ENCODE measurements at places on chromosomes 3 and 15.
A peak's percentile ranks its signal among the peaks of the same experiment; 100 is the strongest.

DNA sequence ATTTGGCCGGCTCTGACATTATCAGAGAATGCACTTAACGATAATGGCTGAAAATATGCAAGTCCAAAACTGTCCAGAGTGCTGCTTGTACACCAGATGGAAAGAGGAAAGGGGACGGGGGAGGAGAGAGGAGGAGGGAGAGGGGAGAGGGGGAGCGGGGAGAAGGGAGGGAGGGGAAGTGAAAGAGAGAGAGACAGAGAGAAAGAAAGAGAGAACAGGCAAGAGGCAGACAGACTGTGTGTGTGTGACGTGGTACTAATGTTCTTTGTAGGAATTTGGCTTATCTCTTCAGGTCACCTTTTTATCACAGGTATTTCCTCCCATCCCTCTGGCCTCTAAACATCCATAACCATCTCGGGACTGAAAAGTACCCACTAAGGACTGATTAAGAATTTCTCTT is 75.1 kb upstream of the LMOD3 start:
- no peak for DNase-seq

- DNase-seq, result no peak
Observed at GRCh38 chr15:35693286-35693685, 147.3 kb upstream of the DPH6 start.

GRCh38 chr3:147656023-147656422 is 246.9 kb downstream of the ZIC1 start:
- DNase-seq, result no peak

GRCh38 chr3:10352146-10352911 is 31.4 kb upstream of the SEC13 start:
- DNase-seq, result no peak

- no peak for DNase-seq
Observed at GRCh38 chr15:25742776-25743547, 120.2 kb downstream of the ATP10A start.

DNA sequence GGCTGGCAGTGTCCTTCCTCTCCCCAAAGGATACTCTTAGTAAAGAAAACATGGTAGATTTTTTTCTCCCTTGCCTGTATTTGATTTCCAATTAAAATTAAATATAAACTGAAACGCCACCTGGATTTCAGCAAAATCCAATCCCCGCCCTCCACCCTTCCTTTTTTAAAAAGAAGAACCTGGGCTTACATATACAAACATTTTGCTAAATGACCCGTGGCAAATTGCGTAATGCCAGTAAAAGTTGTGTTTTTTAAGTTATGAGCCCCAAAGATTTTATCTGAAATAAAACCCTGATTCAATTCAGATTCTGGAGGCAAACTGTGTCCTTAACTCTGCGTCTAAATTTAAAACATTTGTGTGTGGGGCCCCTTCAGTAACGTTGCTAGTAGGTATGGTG is 403.0 kb downstream of the FOXP1 start:
- DNase-seq, result no peak

DNA sequence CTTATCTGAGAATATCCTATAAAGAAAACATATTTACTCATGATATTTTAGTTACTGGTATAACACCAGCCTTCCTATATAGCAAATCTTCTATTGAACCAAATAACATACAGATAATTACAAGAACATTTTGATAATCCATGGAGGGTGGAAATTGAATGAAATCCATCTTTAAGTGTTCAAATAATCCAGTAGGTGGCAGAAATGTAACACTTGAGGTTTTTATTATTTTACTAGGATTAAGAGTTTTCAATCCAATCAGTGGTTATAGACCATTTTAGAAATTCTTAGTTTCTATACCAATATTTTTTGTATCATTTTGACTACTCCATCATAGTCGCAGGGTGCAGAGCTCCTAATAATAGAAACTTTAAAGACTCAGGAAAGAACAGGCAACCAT is 101.9 kb upstream of the KCNH8 start:
- no peak for DNase-seq

GRCh38 chr15:84831613-84832012 is 14.5 kb downstream of the ALPK3 start:
- DNase-seq, result no peak

DNA sequence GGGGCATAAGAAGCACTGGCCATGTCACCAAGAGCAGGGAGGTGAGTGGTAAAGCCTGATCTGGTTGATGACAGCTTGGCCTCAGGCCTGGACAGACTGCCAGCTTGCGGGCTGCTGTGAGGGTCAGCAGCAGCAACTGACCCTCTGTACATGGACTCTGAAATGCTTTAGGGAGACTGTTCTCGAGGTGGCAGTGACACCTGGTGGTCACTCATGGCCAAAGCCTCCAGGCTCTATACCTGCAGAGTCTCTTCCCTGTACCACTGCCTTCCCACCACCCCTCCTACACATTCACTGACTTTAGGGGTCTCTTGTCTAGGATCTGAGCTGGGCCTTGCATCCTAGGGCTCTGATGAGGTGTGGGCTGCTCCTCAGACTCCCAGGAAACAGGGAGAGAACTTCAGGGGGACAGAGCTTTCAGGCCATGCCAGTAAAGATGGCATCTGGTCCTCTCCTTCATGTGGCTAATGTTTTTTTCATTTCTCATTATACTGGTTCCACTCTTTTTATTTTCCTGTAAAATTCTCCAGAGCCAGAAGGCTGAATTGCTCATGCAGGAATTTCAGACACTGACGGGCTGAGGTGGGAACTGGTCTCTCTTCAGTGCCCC is 17.2 kb upstream of the TIMP4 start:
- DNase-seq, result peak; percentile 7

DNA sequence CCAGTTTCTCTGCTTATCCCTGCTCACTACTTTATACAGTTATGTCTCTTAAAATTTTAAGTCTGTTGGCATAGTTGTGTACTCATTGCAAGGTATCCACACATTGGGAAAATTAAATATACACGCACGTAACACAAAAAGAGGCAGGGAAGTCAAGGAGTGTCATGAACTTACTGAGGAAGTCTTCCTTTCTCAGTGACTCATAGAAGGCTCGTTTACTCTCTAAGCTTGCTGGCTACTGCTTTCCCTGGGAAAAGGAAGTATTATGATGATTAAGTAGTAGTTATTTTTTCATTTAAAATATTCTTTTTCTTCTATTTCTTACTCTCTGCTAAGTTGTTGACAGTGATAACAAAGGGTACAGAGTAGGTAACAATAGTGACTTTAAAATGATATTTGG is 287.3 kb downstream of the UBE2E2 start:
- no peak for DNase-seq

GRCh38 chr3:151318991-151319390 is 2.4 kb upstream of the GPR87 start:
- DNase-seq, result no peak

DNA sequence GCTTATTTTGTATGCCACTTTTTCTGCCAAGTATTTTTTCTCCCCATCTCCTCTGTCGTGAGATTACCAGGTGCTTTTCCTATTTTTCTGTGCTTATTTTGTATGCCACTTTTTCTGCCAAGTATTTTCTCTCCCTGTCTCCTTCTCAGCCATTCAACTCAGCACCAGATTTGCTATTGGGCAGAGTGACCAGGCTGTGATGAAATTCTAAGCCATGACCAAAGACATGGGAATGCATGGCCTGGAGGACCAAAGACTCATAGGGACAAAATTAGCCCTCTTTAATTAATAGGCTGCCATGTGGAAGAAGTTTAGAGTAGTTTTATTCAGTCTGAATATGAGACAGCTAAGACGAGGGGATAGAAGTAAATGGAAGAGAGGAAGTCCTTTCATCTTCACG is 257.4 kb downstream of the SQOR start:
- no peak for DNase-seq

DNA sequence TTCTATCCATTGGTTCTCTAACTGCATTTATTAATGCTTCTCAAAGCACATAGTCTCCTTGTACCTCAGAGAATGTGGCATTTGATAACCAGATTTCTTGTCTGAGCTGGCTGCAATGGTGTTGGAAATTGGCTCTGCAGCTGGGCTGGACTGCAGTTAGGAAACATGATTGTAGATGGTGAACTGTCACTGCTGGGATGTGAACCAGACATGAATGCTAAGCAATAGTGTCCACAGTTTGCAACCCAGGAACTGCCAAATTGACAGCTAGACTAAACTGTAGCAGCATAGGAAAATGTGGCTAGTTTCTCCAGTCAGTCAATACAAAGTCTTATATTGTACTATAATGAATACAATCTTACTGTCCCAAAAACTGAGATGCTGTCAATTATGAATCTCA is 656.6 kb upstream of the GOLIM4 start:
- no peak for DNase-seq

- no peak for DNase-seq
Observed at GRCh38 chr3:85589145-85589544, 630.4 kb downstream of the CADM2 start.

DNA sequence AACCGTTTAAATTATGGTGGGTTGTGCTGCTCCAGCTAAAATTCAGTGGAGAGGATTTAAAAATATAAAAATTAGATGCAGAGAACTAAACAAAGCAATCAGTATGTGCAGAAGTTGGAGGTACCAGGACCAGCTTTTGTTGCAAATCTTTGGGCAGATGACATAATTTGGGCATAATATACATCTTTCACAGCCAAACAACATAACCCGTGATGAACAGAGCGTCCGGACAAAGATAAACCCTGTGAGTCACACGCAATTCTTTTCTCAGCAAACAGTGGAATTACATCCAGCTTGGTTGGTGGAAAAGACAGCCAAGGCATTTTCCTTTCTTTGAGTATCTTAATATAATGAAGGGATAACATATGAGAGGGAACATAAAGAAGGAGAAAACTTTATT is 419.4 kb upstream of the ADAMTS9 start:
- DNase-seq, result no peak

- DNase-seq, result no peak
Observed at GRCh38 chr3:180142041-180142440, 105.3 kb upstream of the PEX5L start.

DNA sequence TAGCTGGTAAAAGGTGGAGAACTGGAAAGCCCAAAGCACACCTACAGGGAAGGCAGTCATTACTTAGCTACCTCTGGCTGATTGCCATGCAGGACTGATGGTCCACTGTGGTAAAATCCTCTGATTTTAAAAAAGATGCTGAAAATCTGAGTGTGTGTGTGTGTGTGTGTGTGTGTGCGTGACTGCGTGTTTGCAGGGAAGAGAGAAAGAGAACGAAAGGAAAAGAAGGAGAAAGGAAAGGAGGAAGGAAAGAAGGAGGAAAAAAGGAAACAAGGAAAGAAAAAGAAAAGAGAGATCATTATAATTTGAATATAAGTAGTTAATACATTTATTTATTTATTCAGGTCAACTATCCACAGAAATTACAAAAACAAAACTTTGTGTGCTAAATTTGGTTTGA is 488.7 kb upstream of the KCNMB2 start:
- no peak for DNase-seq

DNA sequence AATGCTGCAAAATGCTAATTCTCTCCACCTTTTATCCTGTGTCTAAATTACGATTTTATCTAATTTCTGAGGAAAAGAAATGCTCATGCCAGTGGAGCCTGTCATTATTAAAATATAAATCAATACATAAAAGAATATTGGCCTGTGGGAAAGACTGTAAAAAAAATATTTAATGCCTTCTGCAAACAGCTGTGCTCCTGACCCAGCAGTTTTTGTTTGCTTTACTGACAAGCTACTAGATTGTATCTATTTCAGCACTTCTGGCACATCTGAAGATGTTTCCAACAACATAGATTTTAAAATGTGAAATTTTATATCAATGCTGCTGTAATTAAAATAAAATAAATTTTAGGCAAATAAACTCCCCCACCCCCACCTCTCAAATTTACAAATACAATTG is 493.6 kb upstream of the AGTR1 start:
- DNase-seq, result no peak

- DNase-seq, result no peak
Observed at GRCh38 chr3:140505213-140505612, 172.7 kb upstream of the TRIM42 start.

DNA sequence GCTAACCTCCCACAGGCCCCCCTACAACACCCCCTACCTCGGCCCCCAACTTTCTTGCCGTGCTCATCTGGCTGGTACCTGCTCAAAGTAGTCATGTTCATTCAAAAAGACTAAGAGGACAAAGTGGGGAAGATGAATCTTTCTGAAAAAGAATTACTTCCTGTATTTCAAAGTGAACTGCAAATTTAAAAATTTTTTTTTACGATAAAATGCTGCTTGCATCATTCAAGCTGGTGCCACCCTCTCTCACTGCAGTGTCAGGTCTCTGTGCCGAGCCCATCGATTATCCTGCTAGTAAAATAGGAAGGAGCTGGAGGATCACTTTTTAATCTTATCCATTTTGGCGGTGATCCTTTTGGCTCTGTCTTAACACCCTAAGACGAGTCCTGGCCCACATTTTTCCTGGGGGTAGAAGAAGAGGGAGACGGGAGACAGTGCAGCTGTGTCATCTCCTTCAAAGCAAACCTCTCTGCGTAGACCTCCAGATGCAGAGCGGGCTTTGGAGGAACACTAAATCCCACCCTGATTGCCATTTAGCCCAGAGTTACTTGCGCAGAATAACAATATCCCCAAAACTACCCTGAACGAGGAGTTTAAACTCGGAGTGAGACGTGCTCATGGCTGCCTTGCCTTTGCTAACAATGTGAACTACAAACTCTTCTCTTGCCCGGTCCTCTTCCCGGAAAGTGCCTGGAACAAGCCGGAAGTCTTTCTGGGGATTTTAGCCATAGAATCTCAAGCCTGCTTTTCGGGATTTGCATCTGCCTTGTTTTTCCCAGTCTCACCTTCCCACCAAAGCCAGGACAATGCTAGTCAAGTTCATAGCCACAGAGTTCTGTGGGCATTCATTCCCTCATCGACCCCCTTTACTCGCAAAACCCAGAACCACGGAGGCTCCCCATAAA is 66.2 kb upstream of the CGNL1 start:
- no peak for DNase-seq

GRCh38 chr3:107797586-107797985 is 274.8 kb downstream of the BBX start:
- no peak for DNase-seq

DNA sequence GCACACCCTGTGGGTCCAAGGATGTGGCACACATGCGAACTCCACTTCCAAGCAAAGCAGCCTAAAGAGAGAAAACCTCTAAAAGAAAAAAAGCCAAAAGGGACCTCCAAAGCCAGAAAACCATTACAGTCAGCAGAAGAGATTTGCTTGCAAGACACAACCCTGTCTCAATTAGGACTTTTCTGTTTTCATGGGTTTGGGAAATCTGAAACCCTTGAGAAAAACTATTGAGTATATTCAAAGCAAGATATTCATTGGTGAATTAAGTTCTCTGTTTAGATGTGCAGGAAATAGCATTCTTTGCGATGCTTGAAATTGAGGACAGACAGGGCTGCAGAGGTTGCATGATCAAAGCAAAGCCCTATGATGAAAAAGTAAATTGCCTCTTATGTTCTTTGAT is 10.2 kb upstream of the LDHAL6B start:
- no peak for DNase-seq

GRCh38 chr3:52558436-52558835 is 22.0 kb downstream of the UQCC5 start:
- no peak for DNase-seq

DNA sequence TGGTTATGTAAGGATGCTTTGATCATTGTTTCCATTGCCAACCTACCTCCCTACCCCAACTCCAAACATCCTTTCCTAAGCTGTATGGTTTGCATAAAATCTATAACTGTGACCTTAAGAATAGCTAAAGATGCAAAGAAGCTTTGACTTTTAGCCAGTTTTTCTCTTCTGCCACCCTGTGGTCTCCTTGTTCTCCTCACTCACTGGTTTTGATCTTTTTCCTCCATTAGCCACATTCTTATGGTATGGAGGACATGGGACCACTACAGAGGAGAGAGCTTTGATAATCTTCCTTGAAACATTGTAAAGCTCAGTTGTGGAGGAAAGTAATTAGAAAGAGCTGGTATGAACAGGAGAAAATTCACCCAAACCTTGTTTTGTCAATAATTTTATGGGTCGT is 115.9 kb downstream of the NEK11 start:
- DNase-seq, result no peak

GRCh38 chr3:73813291-73813690 is 188.6 kb upstream of the PDZRN3 start:
- DNase-seq, result no peak

Data from NCI-H748 treated with DMSO at 0.1 percent for 48 hours (cell line).